Kidney tubule cell (primary cell): ENCODE measurements at places on chromosomes 2 and 18.

GRCh38 chr2:235894839-235895238, 273.3 kb downstream of the GBX2 start:
- DNase-seq: no peak

- DNase-seq: no peak
Observed at GRCh38 chr2:179140571-179140970, 90.6 kb upstream of the CCDC141 start.

GRCh38 chr2:98894331-98895000, 41.6 kb downstream of the CRACDL start:
- no peak for DNase-seq

- DNase-seq: no peak
Observed at GRCh38 chr2:207316906-207317305, 151.2 kb upstream of the KLF7 start.
